ENCODE measurements at places on chromosomes 3 and 15. TPM values are rescaled to one million over a fixed set of nuclear protein-coding genes. Genes with fewer than 3 reads are reported as not detected.

SLC12A1 gene
- 0.15 TPM for polyA plus RNA-seq

NPAP1 gene
- polyA plus RNA-seq, result 0.09 TPM

FBXW12 gene
- 0.15 TPM for polyA plus RNA-seq

AQP9 gene
- polyA plus RNA-seq, result not detected

RASGRP1 gene
- 0.18 TPM for polyA plus RNA-seq

DNAJB8 gene
- not detected for polyA plus RNA-seq

VPS39 gene
- 46.7 TPM for polyA plus RNA-seq

ALDH1L1 gene
- polyA plus RNA-seq, result 0.22 TPM

SAMD7 gene
- not detected for polyA plus RNA-seq

FAM240A gene
- polyA plus RNA-seq, result 0.52 TPM

CCR3 gene
- 0.15 TPM for polyA plus RNA-seq

PLCB2 gene
- polyA plus RNA-seq, result 10.2 TPM

ACAD11 gene
- polyA plus RNA-seq, result 11.3 TPM

LRRC3B gene
- polyA plus RNA-seq, result 10.0 TPM

SSUH2 gene
- polyA plus RNA-seq, result 3.5 TPM

SEMA3B gene
- polyA plus RNA-seq, result 36.7 TPM

DUOX1 gene
- polyA plus RNA-seq, result 2.9 TPM
